NCI-H1930 (cell line): ENCODE measurements at places on chromosomes 2 and 18.

DNA sequence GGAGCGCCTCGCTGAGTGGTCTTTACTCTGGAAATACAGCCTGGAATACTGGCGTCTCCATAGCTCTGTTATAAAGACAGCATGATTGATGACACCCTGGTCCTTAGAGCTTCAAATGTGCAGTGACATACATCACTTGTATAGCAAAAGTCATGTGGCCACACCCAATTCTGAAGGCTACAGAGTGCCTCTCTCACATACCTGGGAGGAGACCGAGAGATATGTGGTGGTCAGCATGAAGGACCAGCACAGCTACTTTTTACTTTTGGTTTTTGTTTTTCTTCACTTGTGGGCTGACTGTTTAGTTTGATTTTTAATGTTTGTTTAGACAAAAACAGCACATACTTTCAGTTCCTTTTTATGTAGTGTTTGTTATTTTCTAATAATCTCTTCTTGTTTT lies 938.5 kb upstream of the SOX11 start:
- DNase-seq, result no peak

DNA sequence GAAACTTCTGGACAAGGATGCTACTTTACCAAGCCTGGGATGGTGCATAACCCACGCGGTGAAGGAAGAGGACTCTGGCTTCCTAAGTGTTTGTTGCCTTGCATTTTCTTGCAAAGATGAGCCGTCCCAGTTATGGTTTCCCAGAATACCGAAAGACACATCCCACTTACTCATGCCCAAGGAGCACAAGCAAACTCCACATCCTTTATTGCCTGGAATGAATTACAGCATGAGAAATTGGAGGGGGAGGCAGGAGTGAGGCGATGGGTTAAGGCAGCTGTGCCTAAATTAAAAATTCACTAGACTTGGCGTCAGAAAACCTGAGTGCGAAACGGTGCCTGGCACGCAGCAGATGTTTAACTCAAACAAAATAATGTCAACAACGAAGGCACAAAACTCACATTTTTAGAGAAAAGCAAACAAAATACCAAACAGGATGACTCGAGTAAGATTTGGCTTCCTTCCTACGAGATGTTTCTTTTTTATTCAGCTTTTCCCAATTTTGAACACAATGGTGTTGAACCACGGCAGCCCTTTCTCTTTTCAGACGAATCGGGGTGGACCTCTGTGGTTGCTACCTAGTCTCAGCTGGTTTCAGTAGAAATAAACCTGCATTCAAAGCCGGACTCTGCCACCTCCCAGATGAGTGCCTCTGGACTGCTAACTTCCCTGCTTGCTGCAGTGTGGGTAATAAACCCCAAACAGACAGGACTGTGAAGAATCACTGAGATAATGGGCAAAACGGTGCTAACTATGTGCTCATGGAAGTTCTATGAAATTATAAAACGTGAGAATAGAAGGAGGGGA lies 100.3 kb upstream of the NCK2 start:
- DNase-seq, result no peak

DNA sequence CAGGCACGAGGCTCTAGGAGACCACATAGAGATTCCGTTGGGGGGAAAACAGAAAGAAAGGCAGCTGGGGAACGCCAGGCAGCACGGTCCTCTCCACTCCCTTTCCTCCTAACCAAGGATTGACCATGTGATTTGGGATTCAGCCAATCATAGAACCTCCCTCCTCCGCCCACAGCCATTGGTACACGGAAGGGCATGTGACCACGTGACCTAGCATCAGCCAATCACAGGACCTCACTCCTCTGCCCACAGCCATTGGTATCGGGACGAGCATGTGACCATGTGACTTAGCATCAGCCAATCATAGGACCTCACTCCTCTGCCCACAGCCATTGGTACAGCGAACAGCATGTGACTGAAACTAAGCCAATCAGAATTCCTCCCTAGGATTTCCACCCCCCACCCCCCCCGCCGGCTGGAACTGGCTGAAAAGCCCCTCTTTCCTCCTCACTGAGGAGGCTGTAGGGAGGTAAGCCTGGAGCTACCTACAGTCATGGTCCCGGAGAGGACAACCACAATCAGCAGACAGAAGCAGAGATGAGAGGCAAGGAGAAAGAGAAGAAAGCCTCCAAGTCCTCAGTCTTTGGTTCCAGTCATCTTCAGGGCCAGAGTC lies 7.6 kb downstream of the SERPINE2 start:
- DNase-seq, result no peak

DNA sequence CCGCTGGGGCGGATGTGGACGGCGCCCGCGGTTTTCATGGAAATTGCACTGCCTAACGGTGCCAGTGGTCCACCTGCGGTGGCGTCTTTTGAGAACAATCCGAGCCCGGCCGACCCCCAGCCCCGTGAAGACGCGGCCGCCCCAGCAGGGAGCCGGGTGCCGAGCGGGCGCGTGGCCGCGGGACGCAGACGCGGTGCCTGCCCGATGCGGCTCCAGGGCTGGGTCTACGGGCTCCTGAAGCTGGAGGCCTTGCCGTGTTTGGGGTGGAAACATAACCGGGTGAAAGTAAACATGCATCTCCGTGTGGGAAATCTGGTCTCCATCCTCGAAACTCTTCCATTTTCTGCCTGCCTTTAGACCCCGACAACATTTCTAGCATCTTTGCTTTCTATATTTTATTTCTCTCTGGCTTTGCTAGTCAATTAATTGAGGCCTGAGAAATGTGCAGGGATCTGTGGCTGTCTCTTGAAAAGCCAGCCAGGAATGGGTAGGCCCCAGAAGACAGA lies 572 bp downstream of the INPP4A start:
- no peak for DNase-seq

DNA sequence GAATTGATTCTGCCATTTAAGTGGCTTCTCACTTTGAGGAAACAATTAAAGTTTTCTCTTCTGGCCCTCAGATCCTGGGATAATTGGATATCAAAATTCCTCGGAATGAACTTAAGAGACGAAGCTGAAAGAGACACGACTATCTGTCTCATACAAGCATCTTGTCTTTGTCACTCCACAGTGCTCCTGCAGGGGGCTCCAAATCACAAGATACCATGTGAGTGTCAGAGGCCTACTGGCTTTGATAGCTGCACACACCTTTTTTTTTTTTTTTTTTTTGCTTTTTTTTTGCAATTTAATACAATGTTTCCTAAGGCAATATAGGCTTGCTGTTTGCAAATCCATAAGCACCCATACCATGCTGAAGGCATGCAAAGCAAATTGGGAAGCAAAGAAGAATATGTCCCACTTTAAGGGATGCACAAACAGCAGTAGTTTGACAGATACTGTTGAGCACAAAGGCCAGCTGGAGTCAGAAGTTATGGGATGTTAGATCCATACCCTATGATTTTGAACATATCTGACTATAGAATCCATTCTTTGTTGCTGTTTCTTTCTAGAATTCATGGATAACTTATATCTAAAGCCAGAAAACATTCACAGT lies 109.0 kb upstream of the CBLN2 start:
- peak; percentile 16 for DNase-seq

DNA sequence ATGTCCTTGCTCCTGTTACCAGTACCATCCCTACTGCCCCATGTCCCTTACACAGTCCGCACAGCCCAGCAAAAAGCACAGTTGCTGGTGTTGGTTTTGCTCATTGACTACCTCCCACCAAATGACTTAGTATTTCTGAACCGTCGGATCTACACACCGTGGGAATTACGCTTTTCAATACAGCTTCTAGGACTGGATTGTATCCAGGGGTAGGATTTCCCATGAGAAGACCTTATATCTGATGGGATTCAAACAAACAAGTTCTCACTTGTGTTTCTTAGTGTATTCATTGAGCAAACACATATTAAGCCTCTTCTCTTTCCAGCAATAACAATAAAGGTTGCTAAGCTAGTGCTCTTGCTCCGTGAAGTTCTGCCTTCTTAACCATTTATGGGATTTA lies 25.8 kb downstream of the TRAPPC12 start:
- no peak for DNase-seq

- DNase-seq, result no peak
These were observed 33.3 kb downstream of the VSNL1 start for GRCh38 chr2:17573804-17574175.

- DNase-seq, result no peak
These were observed 527.2 kb upstream of the SOX11 start for GRCh38 chr2:5164776-5165525.

DNA sequence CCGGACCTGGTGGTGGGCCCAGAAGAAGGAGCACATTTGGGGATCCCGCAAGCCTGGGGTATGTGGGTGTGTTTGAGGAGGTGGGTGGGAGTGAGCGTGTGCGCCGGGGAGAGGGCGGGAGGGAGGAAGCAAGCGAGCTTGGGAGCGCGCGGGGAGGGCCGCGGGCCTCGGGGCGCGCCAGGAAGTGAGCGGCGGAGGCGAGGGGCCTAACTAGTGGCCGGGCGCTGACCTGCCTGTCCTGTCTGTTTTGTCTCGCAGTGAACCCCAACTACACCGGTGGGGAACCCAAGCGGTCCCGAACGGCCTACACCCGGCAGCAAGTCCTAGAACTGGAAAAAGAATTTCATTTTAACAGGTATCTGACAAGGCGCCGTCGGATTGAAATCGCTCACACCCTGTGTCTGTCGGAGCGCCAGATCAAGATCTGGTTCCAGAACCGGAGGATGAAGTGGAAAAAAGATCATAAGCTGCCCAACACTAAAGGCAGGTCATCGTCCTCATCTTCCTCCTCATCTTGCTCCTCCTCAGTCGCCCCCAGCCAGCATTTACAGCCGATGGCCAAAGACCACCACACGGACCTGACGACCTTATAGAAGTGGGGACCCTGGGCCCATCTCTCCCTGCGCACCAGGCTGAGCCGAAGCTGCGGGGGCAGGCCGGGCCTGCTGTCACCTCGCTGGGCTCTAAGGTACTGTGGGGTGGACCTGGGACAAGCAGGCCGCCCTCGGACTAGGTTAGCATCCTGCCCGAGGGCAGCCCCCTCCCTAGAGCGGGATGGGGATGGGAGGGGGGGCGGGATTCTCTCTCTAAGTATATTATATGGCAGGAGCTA lies 1.2 kb downstream of the HOXD4 start:
- no peak for DNase-seq
